DND-41 (cell line): ENCODE measurements at places on chromosomes 6 and 20.

DNA sequence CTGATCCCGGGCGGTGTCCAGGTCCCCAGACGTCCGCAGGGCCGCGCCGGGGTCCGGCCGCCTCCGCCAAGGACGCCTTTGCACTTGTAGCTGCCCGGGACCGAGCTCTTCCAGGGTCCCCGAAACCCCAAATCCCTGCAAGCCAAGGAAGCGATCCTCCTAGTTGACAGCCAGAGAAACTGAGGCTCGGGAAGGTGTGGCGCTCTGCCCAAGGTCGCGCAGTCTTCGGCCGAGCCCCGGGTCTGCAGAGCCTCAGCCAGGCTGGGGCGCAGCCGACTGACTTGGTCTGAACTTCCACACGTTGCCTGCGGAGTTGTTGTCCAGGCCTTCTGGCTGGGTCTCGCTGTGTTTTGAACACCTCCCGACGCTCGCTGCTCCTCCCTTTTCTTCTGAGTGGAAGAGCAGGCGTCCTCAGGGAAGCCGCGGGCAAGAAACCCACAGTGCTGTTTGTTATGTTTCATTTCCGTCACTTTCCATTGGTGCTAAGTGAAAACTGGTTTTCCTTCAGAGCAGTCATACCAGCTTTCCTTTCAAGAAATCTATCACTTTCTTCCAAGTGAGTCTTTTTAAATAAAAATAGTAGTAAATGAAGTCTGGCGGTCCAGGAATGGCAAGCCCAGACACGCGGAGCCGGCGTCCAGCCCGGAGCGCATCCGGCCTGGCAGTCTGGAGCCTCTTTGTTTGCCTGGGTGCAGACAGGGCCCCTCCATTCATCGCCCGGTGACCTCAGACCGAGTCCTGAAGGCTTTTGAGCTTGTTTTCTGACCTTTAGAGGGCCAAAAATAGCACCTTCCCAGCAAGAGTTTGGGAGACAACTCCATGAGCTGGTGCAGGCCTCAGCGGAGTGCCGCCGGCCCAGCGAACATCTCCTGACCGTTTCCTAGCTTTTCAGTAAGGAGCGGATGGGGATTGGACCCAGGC is 698 bp downstream of the FAM210B start:
- H3K27ac ChIP-seq, result no peak overlapping the region; the same call in 1 of the 2 replicates
- H3K4me1 ChIP-seq, result peaks cover 22% of the 10 kb centered on the region
- no peaks in the 10 kb centered on the region for H3K27me3 ChIP-seq
- DNase-seq, result no peak

GRCh38 chr6:45722876-45723275 is 292.8 kb downstream of the CLIC5 start:
- DNase-seq, result no peak
- H3K4me1 ChIP-seq, result no peaks in the 10 kb centered on the region
- no peak overlapping the region for H3K27ac ChIP-seq
- no peaks in the 10 kb centered on the region for H3K27me3 ChIP-seq

DNA sequence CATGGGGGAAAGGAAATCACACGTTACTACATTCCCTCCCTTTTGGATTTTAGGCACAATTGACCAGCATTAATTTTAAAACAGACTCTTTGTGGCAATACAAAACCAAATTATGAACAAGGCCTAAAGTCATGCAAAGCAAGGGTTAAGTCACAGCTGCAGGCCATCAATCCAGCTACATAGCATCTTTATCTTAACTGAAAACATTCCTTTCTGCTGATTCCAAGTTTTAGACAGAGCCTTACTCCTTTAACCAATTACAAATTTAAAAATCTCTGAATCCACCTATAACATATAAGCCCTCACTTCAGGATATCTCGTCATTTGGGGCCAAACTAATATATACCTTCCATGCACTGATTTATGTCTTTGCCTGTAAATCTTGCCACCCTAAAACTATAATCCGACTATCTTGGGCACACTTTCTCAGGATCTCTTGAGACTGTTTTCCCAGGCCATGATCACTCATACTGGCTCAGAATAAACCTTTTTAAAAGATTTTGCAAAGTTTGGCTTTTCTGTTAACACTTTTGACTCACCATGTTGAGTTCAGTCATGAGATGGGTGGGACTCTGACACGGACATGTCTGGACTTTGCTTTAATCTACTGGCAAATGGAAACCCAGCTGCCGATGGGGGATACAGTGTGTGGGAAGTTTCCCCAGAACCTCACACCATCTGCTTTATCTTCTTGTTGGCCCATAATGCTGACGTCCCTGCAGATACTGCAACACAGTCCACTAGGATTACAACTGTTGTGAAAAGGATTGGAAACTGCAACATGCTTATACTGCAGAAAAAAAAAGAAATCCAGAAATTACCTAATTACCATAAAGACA is 757.0 kb downstream of the PTPRT start:
- no peak overlapping the region for H3K4me3 ChIP-seq
- H3K27me3 ChIP-seq, result no peaks in the 10 kb centered on the region
- DNase-seq, result no peak
- H3K36me3 ChIP-seq, result no peaks in the 10 kb centered on the region

DNA sequence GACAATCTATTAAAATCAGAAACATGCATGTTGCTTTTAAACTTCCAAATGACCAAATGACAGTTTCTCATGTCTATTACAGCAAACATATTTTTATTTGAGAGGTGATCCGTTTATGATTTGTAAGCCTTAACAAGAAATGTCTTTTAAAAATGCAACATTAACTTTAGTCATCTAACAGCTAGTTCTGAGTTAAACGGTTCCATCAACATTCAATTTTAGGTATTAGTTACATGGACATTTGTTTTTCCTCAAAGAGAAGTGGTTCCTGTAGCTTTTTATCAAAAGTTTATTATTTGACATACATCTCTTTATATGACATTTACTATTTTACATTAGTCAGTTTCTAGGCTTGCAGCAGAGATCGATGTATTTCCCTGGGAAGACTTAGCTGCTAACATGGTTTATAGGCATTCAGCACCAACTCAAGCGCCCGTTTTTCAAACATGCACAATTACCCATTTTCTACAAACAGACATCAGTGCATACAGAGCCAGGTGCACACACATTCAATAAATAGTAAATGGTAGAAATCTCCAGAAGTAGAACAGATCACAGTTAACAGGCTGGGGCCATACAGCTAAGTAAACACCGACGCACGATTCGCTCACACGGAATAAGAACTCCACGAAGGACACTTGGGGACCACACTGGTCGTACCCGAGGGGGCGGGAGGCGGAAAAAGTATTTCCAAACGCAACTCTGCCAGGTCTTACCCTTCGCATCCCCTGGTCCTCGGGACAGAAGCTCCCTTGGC is 882 bp downstream of the CNR1 start:
- no peak overlapping the region for H3K27ac ChIP-seq
- no peaks in the 10 kb centered on the region for H3K4me1 ChIP-seq
- no peaks in the 10 kb centered on the region for H3K27me3 ChIP-seq
- no peaks in the 10 kb centered on the region for H3K36me3 ChIP-seq
- no peak for DNase-seq

GRCh38 chr20:5612581-5613301 is 137.5 kb upstream of the SHLD1 start:
- no peaks in the 10 kb centered on the region for H3K27me3 ChIP-seq
- DNase-seq, result no peak
- no peaks in the 10 kb centered on the region for H3K36me3 ChIP-seq
- peaks cover 31% of the 10 kb centered on the region for H3K4me1 ChIP-seq

DNA sequence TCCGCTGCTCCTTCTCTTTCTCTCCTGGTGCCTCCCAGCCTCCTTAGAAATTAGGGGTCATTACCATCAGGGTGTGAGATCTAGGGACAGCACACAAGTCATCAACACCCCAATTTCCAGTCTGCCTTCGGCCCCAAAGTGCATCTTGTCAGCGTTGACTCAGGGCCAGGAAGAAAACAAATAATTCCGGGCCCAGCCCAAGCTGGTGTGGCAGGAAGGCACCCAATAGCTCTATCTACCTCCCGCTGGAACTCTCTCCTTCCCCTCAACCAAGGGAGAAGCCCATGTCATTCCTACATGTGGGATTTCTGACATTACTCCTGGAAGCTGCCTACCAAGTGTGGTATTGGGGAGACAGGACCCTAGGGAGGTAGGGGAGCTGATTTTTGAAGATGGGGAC is 11.5 kb upstream of the C6orf132 start:
- H3K4me3 ChIP-seq, result no peak overlapping the region
- peaks cover 12% of the 10 kb centered on the region for H3K27me3 ChIP-seq
- no peak overlapping the region for H3K27ac ChIP-seq
- H3K4me1 ChIP-seq, result no peaks in the 10 kb centered on the region
- DNase-seq, result no peak
